Activated gamma-delta T cell (primary cell): ENCODE measurements at places on chromosomes 5 and 9.
A peak's percentile ranks its signal among the peaks of the same experiment; 100 is the strongest.

- DNase-seq: no peak
Measured at GRCh38 chr5:131436081-131436480, 172.2 kb downstream of the CDC42SE2 start.

DNA sequence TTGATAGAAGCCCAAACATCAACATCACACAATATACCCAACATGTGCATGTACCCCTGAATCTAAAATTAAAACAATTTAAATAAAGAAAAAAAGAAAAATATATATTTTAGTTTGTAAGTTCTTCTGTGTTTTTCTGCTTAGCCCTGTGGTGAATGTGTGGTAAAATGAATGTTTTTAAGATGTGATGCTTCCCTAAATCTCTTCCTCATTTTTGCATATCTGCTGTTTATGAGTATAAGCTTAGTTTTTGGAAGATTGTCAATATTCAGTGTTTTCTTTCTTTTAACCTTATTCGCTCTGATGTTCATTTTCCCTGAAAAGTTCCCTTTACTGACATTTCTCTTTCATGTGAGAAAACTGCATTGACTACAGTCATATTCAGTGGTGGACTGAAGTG is 44.4 kb upstream of the DAB2 start:
- DNase-seq: no peak

DNA sequence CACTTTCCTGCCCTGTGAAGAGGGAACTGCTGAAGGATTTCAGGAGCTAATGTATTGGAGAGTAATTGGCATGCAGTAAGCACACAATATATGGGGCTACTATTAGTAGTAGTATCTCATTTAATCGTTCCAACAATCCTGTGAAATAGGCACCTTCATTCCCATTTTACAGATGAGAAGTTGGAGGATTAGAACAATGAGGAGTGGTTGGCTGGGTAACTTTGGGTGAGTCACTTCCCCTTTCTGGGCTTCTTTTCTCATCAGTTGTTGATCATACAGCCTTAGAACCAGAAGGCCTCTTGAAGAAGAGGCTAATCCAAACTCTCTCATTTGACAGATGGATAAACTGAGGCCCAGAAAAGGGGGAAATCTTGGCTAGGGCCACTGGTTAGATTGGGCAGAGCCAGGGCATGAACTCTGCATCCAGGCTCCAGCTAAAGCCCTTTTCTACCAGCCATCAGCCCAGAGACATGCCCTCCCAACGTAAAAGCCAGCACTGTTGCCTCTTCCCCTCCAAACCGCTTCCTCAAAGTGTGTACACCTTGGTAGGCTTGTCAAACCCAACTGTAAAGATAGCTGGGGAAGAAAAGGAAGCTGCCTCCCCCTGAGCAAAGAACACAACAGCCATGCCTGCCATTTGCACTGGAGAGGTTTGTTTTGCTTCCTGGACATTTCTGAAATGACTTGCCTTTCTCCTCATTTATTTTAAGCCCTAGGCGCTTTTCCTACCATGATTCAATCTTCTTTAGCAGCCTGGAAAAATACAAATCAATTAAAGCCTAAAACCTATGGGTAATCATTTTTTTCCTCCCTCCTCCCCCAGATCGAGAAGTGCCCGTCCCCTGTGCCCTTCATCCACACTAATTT is 992 bp downstream of the SPACA9 start:
- no peak for DNase-seq

DNA sequence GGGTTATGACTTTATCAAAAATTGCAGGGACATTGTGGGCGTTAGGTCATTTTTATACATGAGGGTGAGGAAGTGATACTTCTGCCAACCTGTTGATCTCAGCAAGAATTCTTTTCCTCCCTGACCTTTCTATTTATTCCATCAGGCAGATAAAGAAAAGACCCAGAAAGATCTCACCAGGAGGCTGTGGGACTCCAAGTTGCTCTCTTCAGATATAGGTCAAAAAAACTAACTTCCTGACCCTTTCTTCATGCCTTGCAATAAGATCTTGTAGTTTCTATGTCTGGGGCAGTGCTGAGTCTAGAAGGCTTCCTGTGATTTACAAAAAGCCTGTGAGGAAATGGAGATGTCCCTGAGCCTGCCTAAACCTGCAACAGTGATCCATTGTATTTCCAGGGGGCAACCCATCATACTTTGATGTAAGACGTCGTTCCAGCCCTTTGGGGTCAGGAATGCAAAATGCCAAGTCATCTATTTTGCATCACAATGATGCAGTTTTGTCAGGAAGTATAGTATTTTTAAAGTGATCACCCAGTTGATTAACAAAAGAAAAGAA is 22.0 kb upstream of the PIK3R1 start:
- no peak for DNase-seq

- no peak for DNase-seq
Measured at GRCh38 chr5:175789670-175790069, 81.7 kb upstream of the CPLX2 start.

DNA sequence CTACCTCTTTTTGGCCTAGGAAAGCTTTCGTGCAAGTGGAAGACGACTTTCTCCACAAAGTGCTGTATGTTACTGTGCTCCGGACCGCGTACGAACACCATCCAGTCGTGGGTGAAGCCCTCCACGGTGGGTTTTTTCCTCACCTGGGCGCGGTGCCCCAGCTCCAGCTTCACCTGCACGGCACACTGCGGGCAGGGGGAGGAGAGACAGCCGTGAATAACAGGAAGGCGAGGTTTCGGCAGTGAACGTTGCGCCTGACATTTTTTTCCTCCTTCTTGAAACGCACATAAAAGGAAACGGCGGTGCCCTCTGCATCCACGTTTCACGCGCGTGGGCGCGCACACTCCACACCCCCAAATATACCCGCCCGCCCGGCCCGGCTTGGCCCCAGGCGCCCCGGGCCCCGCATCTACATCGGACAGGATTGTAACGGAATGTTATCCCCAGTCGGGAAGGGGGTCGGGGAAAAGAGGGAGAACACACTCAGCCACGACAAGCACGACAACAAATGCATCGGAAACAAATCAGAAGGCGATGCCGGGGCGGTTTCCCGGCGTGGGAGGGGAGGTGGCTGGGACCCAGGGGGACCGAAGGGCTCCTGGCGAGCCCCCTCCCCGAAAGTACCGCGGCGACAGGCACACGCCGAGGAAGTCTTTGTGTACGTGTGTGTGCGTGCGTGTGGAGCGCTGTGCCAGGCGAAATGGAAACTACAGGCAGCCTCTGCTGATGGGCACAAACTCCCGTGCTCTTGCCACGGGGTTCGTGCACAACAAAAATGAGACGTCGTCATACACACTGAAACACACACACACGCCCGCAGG is 1.4 kb downstream of the MLLT3 start:
- peak; percentile 15 for DNase-seq

DNA sequence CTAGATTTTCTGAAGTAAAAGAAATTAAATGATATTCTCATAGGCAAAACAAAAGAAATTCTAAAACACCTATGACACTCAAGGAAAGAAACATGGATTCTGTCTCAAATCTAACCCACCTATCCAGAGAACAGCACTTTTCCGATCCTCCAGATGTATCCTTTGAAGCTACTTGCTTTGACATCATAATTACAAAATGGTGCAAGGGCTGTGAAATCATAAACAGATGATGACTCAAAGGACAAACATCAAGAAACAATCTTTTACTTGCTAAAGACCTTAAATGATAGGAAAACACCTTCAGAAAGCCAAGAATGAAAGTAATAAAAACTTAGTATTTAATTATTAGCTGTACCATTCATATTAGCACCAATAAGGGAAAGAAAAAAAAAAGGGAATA is 202.6 kb downstream of the DENND1A start:
- DNase-seq: no peak

DNA sequence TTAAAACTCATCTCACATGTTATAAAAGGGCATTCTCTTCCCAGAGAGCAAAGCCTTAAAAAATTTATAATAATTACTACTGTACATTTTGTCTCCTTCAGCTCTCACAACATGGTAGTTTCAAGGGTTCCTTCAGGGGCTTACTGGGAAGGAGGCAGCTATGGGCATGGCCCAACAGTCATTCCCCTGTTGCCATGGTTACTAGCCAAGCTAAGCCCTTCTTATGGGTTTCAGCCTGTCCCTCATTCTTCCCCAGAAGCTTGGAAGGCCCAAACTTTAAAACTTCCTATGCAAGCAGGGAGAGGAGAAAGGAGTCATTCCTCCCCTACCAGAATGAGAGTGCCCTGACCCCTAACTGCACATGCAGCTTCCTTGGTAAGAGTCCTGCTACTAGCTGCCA is 82.2 kb upstream of the CNTLN start:
- DNase-seq: no peak

DNA sequence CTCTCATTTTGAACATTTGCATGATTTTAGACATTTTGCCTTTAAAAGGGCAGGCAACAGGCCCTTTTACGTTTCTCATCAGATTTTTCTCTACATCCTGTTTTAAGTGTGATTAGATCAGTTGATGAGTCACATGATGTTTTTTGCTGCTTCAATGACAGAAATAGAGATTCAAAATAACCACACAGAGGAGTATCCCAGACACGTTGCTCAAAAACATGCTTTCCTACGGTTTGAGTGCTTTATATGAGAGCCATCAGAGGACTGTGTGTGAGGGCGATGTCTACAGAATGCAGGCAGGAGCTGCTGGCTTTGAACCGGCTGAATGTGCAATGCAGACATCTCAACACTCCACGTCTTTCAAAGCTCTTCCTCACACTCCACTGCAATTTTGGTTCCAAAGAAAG is 42.1 kb downstream of the OTULIN start:
- no peak for DNase-seq

DNA sequence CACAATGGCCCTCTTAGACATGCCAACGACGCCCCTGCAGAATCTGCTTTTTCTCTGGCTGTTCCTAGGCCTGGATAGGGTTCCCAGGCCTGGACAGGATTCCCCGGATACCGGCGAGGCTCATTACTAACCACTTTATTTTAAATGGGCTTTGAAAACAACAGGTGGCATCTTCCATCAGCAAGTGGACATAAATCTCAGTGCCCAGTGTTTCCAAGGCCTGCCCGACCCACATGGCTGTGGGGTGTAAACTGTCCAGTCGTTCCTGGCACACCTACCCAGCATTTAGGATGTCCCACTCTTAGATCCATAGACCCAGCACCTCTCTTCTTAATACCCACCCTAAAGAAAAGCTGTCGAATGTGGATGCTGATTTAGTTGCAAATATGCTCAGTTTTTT is 896 bp downstream of the CMBL start:
- no peak for DNase-seq

DNA sequence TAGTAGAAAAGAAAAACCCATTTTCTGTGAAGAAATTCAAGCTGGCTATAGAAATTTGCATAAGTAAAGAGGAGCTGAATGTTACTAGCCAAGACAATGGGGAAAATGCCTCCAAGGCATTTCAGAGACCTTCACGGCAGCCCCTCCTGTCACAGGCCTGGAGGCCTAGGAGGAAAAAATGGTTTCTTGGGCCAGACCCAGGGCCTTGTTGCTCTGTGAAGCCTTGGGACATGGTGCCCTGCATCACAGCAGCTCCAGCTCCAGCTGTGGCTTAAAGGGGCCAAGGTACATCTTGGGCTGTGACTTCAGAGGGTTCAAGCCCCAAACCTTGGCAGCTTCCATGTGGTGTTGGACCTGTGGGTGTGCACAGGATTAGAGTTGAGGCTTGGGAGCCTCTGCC is 130.0 kb upstream of the DMRTA1 start:
- no peak for DNase-seq

DNA sequence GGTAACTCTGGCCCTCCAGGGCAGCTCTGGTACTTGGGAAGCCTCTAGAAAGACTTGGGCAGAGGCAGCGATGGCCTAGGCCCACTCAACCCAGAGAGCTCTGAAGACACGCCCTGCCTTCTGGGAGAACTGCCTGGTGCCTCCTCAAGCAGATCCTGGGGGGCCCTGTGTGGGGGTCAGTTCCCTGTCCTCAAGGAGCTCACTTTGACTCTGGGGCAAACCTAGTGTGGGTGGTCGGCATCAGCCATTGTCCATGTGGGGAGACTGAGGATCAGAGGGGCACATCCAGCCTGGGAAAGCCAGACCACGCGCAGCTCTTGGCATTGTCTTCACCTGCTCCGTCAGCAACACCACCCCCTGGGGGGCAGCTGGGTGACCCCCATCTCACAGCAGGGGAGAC is 28.0 kb downstream of the ABO start:
- DNase-seq: no peak

- no peak for DNase-seq
Measured at GRCh38 chr5:1402611-1403255, 42.5 kb downstream of the SLC6A3 start.

DNA sequence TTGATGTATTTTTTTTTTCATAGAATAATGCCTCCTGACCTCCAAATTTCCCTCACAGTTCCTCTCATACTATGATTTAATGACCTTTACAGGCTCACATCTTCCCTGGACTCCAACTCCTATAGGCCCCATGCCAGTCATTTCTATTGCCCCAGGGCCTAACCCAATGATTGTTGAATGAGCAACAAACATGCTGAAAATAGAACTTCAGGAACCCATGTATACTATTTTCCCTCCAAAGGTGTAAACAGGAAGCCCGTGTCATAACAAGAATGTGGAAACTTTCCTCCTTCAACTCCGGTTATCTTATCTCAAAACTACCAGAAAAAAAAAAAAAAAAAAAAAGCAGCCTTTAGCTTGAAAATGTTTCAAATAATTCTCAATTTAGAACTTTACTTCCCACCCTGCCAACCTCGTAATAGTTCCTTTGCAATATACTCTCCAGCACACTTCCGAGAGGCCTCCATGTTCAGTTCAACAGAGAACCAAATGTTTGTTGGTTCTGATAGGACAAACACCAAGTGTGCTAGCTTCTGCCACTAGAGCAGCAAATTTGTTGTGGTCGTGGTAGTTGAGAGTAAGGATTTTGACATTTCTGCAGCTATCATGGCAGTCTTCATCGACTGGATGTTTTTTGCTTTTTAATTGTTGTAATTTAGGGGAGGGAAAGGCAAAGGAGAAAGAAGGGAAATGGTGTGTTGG is 25.8 kb downstream of the TRPM6 start:
- DNase-seq: no peak

DNA sequence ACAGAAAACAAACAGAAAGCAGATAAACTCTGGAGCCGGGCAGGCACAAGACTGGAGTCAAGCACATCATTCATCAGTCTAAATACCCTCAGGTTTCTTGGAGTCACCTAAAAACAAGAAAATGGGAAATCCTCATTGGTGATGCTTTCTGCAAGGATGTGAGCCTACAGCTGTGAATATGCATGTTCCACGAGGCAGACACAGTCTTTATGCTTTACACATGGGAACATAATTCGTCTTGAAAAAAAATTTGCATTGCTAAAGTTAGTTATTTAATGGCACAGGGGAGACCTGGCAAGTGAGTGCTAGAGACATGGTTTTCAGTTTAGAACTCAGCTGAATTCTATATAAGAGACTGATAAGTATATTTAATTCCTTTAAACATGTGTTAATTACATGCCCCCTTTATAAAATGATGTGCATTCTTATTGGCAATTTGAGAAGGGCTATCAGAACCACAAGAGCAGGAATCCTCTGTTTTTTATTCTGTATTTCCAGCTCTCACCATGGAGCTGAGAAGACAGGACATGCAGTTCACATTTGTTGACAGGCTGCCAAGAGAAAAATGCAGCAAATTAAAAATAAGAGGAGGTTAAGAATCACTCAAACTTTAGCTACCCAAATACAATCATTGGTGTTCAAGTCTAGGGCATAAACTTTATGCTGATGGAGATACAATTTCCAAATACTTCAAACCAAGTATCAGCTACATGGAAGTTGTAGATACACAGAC is 438.0 kb upstream of the MPDZ start:
- no peak for DNase-seq

GRCh38 chr5:78612227-78613150 is 36.1 kb downstream of the LHFPL2 start:
- no peak for DNase-seq
